ENCODE measurements at places on chromosomes 6 and 20.

GRCh38 chr6:160899671-160900430, 91.7 kb upstream of the MAP3K4 start:
- no peak for DNase-seq

DNA sequence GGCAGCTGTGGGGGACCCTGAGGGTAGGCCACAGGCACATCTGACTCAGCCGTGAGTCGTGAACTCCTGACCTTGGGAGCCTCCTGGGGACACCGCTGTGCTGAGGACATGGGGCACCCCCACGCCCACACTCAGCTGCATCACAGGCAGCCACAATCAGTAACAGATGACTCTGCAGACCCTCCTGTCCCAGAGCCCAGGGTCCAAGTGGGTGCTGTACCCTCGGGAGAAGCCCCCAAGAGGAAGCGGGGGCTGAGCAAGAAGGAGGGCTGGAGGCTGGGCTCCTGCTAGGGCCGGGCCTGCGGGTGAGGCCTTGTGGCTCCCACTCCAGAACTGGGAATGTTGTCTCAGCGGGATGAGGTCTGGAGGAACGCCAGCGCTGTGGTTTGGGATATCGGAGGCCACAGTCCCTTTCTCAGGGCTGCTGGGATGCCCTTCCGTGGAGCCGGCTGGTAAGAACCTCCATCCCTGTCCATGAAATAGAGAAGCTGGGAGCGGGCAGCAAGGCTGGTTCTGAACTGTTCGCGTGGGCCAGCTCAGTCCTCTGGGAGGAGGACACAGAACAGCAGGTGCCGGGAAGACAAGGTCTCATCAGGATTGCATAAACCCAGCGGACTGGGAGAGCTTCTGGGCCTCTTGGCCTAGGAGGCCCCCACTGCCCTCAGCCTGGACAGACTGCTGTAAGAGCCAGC, 3.1 kb upstream of the LAMA5 start:
- DNase-seq = no peak

DNA sequence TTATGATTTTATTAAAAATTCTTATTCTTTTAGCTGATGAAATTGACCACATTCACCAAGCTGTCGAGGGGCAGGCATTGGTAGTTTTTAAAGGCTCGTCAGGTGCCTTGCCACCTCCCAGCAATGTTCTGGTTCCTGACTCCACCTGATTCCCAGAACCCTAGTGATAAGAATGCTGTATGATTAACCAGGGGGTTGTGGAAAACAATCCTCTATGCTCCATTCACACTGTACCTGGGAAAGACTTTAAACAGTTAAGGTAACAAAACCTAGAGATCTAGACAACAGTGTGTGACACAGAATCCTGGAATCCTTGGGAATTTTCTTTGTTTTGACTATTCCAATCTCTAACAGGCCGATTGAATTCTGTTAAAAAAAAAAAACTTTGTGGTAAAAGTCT, 165.7 kb upstream of the OLIG3 start:
- no peak for DNase-seq

- no peak for DNase-seq
Measured at GRCh38 chr6:161635975-161636374, 362.1 kb upstream of the AGPAT4 start.

DNA sequence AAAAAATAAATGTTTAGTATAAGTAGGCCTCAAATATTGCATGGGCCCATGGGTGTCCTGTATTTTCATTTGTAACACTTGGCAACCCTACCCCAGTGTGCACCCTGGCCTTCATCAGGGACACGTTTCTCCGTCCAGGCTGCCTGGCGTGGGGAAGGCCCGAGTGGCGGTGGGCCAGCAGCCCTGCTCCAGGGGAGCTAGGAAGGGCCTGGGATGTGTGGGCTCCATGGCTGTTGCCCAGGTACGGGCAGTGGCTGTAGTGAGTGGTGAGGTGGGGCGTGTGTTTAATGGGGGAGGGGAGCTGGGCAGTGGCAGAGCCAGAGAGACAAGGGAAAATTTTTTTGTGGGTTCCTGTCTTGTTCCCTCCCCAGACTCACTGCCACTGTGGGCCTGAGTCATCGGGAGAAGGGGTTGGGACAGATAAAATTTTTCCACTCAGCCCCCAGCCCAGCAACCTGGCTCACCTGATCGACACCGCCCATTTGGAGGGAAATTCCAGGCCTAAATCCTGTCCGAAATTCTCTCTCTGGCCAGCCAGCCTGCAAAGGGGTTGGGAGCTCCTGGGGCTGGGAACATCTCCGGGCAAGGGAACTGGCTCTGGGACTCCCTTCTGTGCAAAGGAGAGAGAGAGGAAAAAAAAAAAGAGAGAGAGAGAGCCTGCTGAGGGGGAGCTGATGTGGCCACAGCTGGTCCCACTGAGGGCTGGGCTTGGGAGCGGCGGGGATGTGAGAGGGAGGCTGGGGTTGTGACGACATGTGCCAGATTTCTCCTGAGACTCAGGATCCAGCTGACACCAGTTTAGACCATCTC, 32.5 kb upstream of the VEGFA start:
- DNase-seq = no peak

- DNase-seq = no peak
Measured at GRCh38 chr6:124546601-124547000, 415.6 kb upstream of the RNF217 start.

GRCh38 chr6:49937017-49937416, 26.9 kb downstream of the DEFB114 start:
- no peak for DNase-seq
